ENCODE measurements at places on chromosomes 6 and 20.

- peak; percentile 89 for DNase-seq
These were observed 9.9 kb upstream of the BAK1 start for GRCh38 chr6:33589731-33590530.

DNA sequence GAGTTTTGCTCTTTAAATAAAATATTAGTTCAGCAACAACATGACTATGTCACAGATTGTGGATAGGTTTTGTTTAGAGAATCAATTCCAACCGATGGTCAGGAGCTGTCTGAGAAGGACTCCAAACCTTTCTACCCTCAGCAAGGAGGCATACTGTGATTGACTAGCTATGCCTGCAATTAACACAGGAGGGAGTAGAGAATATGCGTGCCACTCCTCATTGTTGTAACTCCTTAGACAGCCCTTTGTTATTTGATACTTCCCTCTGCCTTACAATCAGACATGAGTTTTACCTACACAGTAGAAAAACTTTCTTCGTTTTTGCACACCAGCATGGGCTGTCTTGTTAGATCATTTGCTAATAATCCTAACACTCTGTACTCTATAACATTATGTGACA is 796.5 kb downstream of the PRIM2 start:
- DNase-seq = no peak

DNA sequence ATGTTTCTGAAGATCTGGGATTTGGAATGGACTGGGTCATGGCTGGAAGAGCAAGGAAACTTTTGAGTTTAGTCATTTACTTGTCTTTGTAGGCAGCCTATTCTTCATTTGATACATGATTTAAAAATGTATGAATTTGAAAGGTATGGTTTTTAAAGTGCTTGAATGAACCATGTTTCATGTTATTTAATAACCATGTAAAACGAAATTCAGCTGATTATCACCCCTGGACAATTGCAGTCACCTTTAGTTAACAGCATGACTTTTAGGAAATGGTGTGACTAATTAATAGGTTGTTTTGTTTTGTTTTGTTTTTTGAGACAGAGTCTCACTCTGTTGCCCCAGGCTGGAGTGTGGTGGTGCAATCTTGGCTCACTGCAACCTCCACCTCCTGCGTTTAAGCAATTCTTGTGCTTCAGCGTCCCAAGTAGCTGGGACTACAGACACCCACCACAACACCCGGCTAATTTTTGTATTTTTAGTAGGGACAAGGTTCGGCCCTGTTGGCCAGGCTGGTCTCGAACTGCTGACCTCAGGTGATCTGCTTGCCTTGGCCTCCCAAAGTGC is 2.1 kb downstream of the STX11 start:
- DNase-seq = no peak

DNA sequence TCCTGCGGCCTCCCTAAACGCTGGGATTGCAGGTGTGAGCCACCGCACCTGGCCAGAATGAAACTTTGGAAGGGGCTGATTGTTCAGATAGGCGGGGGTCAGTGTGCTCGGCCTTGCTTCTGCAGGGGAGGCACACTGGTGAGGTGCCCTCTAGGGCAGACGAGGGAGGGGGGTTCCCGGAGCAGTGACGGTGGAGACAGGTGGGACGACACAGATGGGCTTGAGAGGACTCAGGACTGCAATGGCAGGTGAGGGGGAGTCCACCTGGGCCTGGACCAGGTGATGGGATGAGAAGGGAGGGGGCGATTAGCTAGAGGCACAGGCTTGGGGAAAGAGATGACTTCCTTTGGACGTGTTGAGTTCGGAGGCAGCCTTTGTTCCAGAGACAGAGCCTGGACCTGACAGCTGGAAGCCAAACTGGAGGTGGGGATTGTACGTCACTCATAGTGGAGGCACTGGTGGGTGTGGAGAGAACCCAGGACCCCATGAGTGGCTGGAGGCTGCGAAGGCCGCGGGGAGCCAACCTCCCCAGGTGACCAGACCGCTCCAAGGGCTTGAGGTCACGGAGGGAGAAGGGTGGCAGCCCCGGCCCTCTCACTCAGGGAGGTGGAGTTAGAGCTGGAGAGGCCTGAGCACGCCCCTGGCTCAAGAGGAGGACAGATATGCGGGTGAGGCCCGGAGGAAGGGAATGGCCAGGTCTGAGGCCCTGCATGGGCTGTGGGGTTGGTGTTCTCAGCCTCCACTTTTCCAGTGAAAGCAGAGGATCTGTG is 10.5 kb upstream of the MAP1LC3A start:
- no peak for DNase-seq

GRCh38 chr6:44489910-44490604 is 102.6 kb downstream of the CDC5L start:
- DNase-seq = no peak

DNA sequence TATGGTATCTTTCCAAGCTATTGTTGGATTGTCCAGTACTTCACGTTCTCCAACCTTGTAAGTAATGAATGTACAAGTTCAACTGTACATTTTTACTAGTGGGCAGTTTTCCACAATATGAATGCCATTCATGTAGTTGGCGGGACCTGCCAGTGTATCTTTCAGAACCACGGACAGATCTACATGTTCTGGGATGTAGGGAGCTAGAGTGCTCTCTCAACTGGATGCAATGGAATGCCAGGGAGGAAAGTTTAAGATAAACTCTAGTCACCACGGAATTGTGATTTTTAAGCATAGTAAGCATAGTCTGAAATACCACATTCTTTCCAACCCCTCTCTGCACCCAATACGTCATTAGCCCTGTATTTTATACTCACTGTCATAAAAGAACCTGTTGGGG is 21.5 kb upstream of the HLA-C start:
- no peak for DNase-seq

DNA sequence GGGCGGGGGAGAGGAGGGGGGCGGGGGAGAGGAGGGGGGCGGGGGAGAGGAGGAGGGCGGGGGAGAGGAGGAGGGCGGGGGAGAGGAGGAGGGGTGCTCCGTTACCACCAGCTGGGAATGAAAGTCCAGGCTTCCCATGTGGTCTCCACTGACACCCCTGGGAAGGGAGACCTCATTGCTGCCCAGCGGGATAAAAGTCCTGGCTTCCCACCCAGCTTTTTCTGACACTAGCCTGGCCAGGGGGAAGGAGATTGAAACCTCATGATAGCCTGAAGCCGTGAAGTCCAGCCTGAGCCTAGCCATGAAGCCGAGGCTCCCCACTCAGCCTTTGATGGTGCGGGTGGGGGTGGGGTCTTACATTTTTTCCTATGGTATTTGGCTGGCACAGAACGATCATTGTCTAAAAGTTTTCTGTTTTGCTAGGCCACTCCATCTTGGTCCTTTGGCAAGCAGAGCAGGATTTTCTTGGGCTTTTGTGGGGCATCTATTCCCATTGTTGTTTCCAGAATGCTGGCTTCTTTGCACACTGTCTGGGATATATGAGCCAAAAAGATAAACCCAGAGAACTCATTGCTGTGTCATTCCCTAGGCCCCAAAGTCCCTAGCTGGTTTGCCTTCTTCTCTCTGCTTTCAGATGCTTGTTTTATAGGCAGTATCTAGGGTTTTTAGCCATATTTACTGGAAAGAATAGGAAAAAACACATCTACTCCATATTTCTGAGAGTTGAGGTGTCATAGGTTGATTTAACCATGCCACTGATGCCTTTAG is 67.9 kb upstream of the RNF24 start:
- DNase-seq = no peak

- DNase-seq = no peak
These were observed 25.1 kb downstream of the SYNDIG1 start for GRCh38 chr20:24494460-24494920.
